ENCODE measurements at places on chromosomes 7 and 10.

- no peak for DNase-seq
Observed at GRCh38 chr7:75619636-75620035, 119.1 kb downstream of the HIP1 start.

DNA sequence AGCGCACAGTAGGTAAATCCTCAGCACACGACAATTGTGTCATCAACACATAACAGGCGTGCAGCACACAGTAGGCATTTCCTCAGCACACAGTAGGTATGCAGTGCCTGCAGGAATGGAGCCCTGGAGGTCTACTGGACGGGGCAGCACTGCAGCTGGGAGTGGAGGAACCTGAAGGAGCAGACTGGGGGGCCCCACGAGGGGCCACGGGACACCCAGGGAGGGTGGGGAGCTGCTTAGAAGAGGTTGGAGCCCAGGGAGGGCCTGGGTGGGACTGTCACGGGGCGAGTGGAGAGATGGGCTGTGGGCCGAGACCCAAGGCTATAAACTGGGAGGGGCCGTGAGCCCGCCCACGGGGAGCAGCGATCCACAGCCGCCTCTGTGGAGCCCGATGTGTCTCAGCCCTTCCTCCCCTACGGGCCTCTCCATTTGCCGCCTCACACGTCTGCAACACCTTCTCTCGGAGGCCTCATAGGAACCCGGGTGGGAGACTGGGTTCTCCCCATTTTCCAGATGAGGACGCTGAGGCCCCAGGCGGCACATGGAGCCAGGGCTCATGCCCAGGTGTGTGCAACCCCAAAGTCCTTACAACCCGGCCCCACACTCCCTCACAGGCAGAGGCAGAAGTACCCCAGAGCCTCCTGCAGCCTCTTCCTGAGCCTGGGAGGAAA, 101.5 kb downstream of the MICALL2 start:
- DNase-seq = no peak

- no peak for DNase-seq
Observed at GRCh38 chr10:7481368-7481765, 70.5 kb upstream of the SFMBT2 start.

- DNase-seq = no peak
Observed at GRCh38 chr7:96199421-96199820, 122.5 kb downstream of the SLC25A13 start.

GRCh38 chr7:77205706-77206105, 6.1 kb upstream of the FGL2 start:
- DNase-seq = no peak

DNA sequence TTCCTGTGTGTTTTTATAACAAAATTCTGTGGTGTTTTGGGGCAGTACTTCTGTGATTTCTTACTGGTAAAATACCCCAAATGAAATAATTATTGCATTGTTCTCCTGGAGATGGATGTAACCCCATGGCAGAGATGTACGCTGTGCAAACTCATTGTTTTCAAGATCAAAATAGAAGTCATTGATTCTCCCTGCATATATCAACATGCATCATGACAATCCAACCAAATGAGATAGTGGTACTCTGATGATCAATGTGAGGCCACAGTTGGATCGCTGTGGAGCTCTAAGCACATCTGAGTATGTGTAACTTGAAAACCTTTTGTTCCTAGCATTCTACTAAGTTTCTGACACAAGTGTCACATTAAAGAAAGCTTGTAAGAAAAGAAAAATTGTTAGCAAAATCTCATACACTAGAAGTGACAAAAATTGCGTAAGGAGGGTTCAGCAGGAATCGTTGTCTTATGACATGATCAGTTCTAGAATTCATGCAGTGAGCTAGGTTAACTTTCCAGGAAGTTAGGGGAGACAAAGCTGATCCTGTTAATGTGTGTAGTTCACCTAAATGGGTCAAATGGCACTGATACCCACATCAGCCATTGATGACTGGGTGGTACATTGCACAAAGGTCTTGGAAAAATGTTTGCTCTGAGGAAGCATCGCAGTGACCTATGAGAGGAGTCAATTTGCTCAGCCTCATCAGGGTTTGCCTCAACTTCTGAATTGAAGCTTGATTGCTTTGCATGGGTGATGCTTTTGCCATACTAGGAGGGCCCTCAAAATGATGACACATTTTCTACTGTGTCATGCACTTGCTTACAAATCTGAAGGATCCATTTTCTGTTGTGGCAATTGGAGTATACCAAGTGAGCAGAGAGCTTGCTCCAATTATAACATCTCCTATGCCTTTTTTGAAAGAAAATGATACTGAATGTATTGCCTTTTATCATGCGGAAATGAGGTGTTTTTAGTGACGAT, 145.1 kb downstream of the PLXDC2 start:
- no peak for DNase-seq

GRCh38 chr7:37107047-37107750, 341.5 kb downstream of the ELMO1 start:
- DNase-seq = no peak

- DNase-seq = no peak
Observed at GRCh38 chr10:71864911-71865361, 13.9 kb upstream of the PSAP start.

DNA sequence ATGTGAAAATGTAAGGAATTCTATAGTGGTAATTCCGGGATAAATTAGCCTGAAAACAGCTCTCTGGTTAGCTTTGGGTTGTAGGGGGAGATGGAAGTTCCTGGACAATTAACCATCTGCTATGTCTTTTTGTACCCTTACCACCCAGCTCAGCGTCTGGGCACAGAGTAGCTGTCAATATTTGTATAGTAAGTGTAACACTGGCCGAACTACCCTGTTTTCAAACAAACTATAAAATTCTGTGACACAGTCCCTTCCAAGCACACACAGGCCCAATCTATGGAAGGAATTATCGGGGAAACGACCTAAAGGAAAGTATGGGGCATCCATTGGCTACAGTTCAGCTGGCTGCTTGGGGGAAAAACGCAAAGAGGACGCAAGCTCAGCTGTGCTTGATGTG, 869 bp upstream of the LHFPL3 start:
- DNase-seq = no peak

GRCh38 chr10:100710151-100710871, 35.1 kb upstream of the PAX2 start:
- no peak for DNase-seq

GRCh38 chr10:58360412-58361004, 24.7 kb upstream of the TFAM start:
- DNase-seq = no peak

DNA sequence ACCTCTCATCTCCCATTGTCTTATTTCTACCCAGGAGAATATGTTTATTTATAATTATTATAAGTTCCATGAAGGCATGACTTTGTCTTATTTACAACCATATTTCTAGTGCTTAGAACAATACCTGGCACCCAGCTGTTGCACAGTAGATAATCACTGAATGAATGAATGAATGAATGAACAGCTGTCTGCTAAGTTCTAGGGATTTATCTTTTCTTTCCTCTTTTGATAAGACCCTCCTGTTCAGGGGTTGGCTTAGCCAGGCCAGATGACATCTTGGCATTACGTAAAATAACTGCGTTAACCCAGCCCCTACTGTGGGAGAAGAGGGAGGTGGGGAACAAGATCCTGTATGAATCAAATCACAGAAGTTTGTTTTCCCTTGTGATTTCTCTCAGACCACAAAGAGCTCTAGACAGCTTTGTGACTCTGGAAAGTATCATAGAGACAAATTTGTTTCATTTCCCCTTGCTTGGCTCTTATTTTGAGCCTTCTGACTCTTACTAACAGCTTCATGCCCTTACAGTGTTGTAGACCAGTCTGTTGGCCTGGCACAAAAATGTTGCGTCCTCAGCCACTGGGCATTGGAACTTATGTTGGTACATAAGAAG, 8.4 kb downstream of the ZNF862 start:
- DNase-seq = no peak
